ENCODE measurements at places on chromosomes 2 and 18.

GRCh38 chr2:9629222-9630116 is 1.3 kb downstream of the YWHAQ start:
- no peak for DNase-seq

GRCh38 chr2:119218478-119219064 is 5.1 kb upstream of the STEAP3 start:
- peak; percentile 60 for DNase-seq

DNA sequence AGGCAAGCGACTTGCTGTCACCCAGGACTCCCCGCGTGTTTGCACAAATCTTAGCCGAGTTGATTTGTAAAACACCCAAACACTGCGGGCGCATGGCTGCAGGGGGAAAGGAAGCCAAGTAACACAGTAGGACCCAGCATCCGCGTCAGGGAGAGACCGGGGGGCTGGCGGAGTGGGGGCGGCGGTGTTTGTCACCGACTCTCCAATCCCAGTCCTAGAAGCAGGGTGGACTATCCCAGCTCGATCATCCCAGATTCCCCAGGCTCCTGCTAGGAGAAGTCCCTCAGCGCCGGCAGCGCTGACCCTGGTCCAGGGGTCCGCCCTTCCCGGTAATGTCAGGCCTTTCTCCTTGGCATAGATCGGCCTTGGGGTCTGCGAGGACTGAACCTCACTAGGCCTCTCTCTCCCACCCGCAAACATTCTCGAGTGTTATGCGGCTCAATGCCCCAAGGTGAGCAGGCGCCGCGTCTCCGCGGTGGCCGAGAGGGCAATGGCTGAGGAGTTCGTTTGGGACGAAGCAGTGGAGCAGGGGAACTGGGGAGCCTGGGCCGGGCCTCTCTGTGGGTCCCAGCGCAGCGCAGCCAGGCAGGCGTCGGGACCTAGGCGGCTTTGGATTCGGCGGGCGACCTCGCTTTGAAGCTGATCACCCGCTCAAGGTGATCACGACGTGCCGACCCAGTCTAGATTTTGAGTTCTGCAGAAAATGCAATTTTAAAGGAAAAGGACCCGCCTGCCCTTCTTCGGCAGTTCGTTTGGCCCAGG is 1.5 kb upstream of the GDF7 start:
- no peak for DNase-seq

DNA sequence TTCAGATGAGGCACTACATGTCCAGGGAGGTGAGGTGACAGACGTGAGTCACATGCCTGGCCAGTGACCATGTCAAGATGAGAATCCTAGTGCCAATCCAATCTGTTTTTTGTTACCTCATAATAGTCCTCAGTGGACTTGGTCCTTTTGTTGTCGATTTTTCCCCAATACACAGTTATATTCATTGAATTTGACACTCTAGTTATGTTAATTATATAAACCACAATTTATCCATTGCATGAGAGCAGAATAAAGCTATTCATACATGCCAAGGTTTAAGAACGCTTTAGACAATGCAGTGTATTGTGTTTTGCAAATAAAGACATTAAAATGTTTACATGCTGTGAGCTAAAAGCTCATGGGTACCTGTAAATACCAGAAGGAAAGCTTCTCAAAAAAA is 21.6 kb upstream of the TMEFF2 start:
- no peak for DNase-seq

DNA sequence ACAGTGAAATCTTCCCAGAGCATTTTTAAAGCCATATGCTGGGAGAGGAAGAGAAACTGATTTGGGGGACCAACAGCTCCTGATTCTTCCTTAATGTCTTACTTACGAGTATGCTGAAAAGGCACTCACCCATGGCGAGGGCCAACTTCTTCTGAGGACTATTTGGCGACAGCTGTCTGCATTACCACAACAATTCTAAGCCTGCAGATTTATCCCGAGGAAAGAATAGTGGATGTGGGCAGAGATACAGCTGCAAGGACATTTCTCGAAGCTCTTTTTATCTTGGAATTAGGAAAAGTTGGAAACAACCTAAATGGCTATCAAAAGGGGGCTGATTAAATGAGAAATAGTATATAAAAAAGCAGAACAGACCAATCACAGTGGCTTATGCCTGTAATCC is 40.3 kb upstream of the FHL2 start:
- no peak for DNase-seq

DNA sequence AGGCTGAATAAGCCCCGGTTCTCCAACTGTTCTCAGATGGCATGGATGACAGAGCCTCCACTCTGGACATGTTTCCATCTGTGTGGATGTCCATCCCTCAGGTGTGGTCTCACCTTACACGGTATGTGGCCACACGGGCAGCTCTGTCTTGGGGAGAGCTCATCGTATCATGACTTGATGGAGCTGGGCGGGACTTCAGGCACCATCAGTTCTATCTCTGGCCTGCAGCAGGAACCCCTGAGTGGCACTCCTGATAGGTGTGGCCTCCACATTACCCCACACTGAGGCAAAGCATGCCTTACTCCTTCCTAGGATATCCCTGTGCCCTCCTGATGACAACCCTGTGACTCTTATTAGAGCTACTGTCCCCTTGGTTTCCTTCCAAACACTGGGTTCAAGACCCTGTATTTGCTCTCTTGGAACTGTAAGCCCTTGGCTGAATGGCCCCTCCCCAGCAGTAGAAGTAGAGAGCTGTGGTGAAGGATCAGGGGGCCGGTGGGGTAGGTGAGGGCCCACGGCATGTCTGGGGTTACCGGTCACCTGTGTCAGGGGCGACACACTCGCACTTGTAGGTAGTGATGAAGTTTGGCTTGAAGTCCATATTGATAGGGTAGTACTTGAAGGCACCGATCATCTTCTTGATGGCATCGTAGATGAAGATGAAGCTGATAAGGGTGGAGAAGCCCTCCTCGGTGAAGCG is 48.2 kb downstream of the MTHFD2 start:
- DNase-seq = no peak

DNA sequence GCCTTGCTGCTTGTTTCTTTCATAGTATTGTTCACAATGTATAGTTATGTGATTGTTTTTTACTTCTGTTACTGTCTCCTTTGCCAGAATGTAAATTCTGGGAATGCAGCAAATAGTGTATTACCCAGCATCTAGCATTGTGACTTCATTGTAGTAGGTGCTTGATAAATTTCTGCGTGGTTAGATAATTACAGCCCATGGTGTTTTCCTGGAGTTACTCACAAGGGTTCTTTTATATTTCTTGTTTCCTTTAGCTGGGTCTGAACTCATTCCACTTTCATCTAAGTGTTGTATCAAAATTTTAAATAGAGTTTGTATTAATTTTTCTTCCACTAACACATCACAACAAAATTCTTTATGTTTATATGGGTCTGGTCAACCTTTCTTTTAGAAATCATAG is 132.6 kb downstream of the MAP4K4 start:
- no peak for DNase-seq

DNA sequence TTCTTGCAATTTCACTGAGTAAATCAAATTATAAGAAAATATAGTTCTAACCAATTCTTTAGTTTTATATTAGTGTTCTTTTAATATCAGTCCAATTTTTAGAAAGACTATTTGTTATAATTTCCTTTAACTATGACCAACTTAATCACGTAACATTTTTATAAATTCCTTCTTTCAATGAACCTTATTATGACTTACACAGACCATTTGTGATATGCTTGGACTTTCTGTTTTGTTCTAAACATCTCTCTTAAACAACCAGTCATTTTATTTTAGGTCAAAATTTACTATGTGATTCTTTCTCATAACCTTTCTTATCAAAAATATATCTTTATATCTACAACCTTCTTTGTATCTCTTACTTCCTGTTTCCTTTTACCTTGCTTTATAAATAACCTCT is 39.5 kb upstream of the DYNAP start:
- DNase-seq = no peak

- no peak for DNase-seq
Measured at GRCh38 chr2:6864923-6865345, 773 bp downstream of the CMPK2 start.

DNA sequence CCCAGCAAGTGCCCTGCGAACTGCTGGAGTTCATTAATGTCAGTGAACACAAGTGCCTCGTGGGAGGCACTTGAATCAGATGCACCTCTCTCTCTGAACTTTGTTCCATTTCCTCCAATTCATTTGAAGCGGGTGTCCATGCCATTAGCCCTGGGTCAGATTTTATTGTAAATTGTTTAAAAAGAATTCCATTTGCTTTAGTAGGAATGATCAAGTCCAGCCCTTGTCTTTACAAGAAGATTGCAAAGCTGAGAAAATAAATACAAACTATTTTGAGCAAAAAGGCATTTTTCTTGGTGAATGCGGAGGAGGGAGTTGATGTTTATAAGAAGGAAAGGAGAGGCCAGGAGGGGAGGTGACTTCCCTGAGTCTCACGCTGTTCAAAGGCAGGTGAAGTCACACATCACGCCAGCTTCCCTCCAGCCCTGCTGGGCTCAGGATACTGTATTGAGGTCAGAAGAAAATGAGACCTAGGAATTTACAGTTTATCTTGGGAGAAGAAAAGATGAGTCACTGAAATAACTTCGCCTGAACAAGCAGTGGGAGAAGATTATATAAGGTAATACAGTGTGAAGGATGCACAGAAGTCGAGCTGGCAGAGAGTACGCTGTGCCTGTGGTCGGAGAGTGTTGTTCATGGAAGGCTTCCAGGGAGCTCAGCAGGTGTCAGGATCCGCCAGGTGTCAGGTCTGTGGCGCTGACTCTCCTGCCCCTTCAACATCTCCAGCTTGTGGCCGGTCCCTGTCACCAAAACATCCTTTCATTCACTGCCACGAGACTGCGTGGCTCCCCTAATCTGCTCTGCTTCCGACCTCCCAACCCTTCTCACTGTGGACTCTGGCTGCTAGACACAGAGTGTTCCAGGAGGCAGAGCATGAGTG is 36.5 kb downstream of the EFR3B start:
- DNase-seq = no peak

- DNase-seq = peak; percentile 68
Measured at GRCh38 chr18:489244-490023, 11.1 kb downstream of the COLEC12 start.

- no peak for DNase-seq
Measured at GRCh38 chr2:222604749-222605515, 51.0 kb downstream of the FARSB start.

DNA sequence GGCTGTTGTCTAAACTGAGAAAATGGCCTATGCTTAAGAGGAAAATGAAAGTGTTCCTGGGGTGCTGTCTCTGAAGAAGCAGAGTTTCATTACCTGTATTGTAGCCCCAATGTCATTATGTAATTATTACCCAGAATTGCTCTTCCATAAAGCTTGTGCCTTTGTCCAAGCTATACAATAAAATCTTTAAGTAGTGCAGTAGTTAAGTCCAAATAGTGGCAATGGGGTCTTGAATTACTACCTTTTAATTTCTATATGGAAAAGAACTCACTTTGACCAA is 13.8 kb upstream of the ALLC start:
- no peak for DNase-seq

DNA sequence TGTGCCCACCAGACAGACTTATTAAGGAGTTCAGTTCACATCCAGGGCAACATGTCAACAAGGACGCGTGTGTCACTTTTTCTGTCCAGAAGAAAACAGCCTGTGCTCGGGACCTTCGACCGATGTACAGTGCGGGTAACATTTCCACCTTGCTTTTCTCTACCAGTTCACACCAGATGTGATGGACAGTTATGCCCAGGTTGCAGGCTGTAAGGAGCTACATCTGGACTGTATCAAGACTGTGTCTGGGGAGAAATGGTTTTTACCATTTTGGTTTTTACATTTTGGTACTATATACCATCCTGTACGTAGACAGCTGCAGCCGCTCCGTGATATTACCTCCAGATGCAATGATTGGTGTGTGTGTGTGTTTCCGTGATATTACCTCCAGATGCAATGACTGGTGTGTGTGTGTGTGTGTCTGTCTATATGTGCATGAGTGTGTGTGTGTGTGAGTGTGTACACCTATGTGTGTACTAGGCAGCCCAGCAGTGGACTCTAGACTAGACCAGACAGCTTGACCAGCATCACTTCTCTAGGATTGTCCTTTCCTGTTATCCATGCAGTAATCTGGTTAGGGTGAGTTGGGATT is 118.0 kb downstream of the COL6A3 start:
- DNase-seq = no peak

DNA sequence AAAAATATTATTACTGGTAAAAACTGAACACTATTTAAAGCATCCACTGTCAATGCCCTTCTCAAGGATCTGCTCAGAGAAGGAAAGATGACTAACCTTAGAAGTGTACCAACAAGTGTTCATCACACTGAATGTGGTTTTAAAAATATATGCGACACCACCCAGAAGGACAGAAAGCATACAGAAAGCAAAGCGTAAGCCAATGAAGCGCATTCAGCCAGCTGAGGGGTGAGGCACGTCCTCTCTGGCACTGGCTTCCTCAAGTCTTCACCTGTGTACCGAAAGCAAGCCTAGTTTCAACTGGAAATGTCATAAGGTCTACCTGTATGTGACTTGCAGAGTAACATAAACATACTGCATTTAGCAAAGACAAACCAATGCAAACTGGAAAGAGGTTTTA is 88.8 kb downstream of the PSMG2 start:
- no peak for DNase-seq

GRCh38 chr2:33655626-33656320 is 56.7 kb upstream of the FAM98A start:
- DNase-seq = no peak

- no peak for DNase-seq
Measured at GRCh38 chr2:222033541-222033940, 265.3 kb downstream of the PAX3 start.

DNA sequence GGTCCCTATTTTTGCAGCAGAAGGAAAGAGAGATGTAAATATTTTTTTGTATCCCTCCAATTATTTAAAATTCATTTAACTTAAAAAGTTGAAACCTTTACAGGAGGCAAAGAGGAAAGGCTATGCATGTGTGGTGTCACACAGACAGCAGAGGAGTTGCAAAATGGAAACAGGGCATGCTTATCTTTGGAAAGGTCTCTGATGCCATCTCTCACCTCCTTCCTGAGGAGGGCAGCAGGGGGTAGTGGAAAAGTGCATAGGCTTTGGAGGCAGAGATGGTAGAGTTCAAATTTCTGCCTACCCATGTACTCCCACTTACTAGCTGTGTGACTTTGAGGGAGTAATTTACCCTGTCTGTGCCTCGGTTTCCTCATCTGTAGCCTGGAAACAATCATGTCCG is 99.6 kb upstream of the MCFD2 start:
- no peak for DNase-seq

GRCh38 chr2:224085246-224085645 is 46.2 kb upstream of the SERPINE2 start:
- DNase-seq = no peak

- no peak for DNase-seq
Measured at GRCh38 chr2:240733803-240734495, 42.3 kb downstream of the AQP12A start.

- no peak for DNase-seq
Measured at GRCh38 chr18:77105680-77106079, 26.9 kb downstream of the MBP start.
